Chondrocyte (in vitro differentiated cells): ENCODE measurements at places on chromosomes 6 and 20.

- DNase-seq: no peak
These were observed 21.7 kb downstream of the MAP1LC3A start for GRCh38 chr20:34579979-34580940.

GRCh38 chr20:62808211-62808865 lies 3.7 kb downstream of the OGFR start:
- DNase-seq: no peak

- no peak for DNase-seq
These were observed 3.5 kb downstream of the SCML4 start for GRCh38 chr6:107820338-107821261.

- DNase-seq: no peak
These were observed 16.8 kb upstream of the SIRPG start for GRCh38 chr20:1674361-1674760.

- no peak for DNase-seq
These were observed 161.0 kb downstream of the ASCC3 start for GRCh38 chr6:100719883-100720682.

- DNase-seq: no peak
These were observed 51.3 kb upstream of the ARMC2 start for GRCh38 chr6:108796875-108797274.

- no peak for DNase-seq
These were observed 13.7 kb downstream of the FOXP4 start for GRCh38 chr6:41559655-41560427.

GRCh38 chr20:58670102-58670501 lies 19.0 kb downstream of the STX16 start:
- no peak for DNase-seq

DNA sequence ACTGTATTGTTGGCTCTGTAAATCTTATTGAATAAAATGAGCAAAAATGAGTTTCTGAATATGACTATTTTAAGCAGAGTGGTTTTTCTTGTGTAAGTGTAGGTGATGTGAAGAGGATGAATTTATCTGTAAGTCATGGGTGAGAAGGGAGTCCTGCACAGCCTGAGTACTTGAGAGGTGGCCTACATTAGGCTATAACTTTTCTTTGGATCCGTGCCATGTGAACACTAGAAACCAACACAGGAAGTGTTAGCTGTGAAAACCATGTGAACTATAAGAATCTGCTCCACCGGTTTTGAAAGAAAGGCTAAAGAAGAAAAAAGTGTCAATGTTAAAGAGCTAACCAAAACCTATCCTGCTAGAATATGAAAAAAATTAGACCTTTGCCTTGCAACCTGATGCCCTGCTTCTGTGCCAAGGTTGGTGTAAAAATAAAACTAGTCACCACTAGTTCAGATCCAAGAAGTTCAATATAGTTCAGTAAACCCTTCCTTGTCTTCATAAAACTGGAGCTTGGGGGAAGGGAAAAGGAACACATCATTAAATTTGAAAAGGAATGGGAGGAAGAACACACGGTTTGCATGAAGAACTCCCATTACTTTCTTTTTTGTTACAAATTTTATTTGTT lies 21.3 kb downstream of the PLCB1 start:
- no peak for DNase-seq

- no peak for DNase-seq
These were observed 30.2 kb downstream of the CSNK2A1 start for GRCh38 chr20:513429-513828.

GRCh38 chr6:13943943-13944342 lies 19.2 kb downstream of the RNF182 start:
- DNase-seq: no peak

GRCh38 chr20:63027922-63028389 lies 21.2 kb upstream of the BHLHE23 start:
- DNase-seq: no peak

GRCh38 chr20:46267108-46268105 lies 40.9 kb downstream of the CDH22 start:
- DNase-seq: no peak

GRCh38 chr20:46099491-46100287 lies 9.9 kb upstream of the NCOA5 start:
- DNase-seq: no peak

GRCh38 chr6:31247813-31248212 lies 24.1 kb downstream of the HLA-C start:
- no peak for DNase-seq

- no peak for DNase-seq
These were observed 493.2 kb upstream of the CHD6 start for GRCh38 chr20:42111349-42111748.

DNA sequence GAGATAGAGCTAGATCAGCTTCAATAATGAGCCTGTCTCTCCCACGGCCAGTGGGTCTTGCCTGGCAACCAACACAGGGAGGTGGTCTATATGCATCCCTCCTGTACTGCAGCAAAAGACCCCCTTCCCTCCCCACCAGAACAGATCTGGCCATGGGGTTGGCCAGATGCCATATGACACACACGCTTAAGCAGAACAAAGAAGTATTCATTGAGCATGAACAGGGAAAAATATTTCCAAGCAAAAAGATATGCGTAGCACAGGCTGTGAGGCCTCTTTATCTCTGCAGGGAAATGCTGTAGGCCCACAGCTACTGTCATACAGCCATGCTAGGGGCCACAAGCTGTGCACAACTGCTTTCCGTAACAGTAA lies 73.4 kb upstream of the NRSN1 start:
- no peak for DNase-seq

GRCh38 chr6:105791179-105791578 lies 295.0 kb upstream of the PRDM1 start:
- DNase-seq: no peak

- no peak for DNase-seq
These were observed 17.4 kb upstream of the FAXC start for GRCh38 chr6:99366852-99367251.

DNA sequence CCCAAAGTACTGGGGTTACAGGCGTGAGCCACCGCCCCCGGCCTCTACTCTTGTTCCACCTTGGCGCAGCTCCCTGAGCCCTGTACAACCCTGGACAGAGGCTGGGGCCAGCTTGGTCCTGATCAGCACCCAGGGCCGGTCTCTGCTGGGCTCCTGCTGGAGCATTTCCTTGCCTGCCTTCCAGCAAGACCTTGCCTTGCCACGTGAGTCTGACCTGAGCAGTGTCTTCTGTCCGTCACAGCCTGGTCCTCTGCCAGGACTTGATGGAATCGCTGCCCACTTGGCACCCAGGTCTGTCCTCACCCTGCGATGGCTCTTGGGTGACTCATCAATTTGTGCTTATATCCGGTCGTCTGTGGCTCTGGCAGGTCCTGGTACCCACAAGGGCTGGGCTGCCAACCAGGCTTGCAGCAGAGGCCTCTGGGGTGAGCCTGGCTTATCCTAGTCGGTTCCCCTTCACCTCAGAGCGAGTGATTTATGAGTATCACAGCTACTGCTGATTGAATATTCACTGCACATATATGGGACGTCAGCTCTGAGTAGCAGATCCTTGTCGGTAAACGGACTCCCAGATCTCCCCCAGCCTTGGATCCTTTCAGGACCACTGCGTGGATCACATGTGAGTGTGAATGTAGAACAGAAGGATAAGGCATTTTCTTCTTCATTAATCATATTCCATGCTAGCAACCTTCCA lies 10.1 kb upstream of the SULF2 start:
- DNase-seq: no peak
